CD4-positive, alpha-beta T cell treated with Interleukin-17A for 4 hours (primary cell): ENCODE measurements at places on chromosomes 7 and 10.
A peak's percentile ranks its signal among the peaks of the same experiment; 100 is the strongest.

DNA sequence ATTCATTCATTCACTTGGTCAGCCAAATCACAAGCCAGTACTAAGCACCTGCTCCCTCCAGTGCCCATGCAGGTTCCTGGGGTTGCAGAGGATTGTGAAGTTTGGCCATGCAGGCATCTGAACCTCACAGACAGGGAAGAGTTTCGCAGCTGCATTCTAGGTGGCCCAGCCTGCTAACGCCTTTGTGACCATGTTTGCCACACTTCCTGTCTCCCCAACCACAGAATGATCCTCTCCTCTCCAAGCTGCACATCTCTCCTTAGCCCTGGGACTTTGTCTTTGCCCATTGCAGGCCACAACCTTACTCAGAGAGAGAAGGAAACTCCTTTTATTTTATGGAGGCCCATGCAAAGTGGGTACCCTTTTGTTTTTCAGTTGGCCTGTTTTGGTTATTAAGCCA is 31.8 kb downstream of the EPDR1 start:
- no peak for DNase-seq

- no peak for DNase-seq
Measured at GRCh38 chr7:73901823-73902597, 41.1 kb downstream of the TMEM270 start.

DNA sequence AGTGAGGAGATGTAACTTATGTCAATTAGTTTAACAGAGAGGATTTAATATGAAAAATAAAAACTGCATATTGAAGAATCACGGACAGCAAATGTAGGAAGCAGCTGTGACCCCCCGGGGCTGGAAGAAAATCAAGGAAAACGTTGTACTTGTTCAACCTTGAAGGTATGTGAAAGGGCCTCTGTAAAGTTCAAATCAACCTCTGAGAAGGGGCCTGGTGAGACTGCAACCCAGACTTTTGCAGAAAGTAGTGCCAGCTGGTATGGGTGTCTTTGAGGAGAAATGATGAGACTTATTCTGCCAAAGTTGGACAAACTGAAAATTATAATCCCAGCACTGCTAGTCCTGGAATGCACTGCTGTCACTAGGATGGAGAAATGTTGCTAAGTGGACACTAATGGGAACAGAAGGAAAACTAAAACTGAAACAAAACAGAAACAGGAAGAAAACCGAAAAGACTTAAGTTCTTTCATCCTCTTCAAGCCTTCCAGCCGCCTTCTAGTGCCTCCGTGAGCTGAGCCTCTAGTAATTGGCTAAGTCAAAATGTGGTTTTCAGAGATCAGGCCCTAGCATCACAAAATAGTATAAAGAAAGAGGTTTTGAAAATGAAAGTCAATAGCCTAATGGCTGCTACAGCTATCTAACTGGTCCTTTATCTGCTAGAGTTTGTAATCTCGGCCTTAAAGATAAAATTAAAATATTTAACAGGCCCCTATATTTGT is 253.7 kb upstream of the SORCS1 start:
- no peak for DNase-seq

- no peak for DNase-seq
Measured at GRCh38 chr10:4242561-4243035, 457.6 kb upstream of the KLF6 start.

DNA sequence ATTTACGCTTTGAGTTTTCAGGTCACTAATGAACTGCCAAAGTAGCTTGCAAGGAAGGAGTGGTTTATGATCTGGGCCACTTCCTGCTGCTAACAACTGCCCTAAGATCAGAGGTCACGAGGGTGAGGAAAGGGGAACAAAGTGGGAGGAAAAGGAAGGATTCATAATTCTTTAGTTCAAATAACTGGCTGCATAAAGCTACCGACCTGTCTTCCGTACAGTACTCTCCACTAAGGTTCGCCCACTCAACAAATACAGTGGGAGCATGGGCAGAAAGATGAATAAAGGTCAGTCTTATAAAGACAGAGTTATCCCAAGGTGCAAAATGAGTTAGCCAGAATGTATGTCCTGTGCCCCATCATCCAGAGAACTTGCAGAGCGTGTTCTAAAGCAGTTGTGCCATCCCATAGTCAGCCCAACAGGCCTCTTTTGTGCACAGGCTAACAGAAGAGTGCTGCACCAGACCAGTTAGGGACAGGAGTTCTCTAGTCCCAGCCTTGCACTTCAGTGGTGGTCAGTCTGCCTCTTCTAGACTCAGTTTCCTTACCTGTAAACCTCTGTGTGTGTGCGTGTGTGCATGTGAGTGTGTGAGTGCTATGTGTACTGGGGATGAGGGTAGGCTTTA is 65.9 kb downstream of the CREB3L2 start:
- DNase-seq: peak; percentile 17

DNA sequence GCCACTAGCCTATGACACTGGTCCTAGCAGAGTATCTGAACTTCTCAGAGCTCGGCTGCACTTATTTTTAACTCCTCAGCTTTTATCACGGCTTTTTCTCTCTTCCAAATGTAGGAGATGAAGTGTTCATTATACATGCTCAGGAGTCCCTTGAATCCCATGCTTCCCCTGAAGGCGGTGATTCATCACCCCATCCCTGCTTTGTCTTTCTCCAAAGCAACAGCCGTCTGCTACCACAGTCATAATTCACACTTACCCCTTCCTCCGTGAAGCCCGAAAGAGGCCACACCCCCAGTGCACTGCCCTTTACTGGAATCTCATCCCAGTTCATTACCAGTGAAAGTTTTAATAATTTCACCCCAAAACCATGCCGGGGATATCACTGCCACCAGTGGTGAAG is 301.5 kb upstream of the SHH start:
- DNase-seq: no peak

DNA sequence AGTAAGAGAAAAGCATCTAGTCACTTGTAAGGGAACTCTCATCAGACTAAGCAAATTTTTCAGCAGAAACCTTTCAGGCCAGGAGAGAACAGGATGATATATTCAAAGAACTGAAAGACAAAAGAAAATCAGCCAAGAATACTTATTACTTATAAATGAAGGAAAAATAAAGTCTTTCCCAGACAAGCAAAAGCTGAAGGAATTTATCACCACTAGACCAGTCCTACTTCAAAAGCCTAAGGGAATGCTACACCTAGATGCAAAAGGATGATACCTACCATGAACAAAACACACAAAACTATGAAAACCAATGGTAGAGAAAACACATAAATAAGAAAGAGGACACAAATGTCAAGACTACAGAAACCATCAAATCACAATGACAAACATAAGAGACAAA is 126.6 kb upstream of the ABCB5 start:
- DNase-seq: no peak

GRCh38 chr7:14988941-14989340 is 86.4 kb upstream of the DGKB start:
- DNase-seq: no peak

DNA sequence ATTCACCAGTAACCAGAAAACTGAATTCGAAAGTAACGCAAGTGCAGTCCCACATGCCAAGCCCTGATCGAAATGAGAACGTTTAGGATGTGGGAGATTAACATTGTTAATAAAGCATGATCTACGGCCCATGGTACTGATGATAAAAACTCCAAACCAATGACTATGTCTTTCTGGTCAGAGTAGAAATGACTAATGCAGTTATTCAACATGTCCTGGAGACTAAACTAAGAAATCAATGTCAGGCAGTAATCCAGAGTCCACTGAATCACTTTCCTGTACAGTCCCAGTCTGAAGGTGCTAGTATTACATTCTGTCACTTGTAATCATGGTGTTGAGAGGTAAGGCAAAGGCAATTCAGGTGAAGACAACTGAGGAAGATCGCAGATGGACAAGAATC is 14.4 kb downstream of the NPSR1 start:
- DNase-seq: no peak

GRCh38 chr10:86716466-86716865 is 40.0 kb upstream of the BMPR1A start:
- no peak for DNase-seq

- DNase-seq: no peak
Measured at GRCh38 chr7:122413339-122413738, 108.8 kb upstream of the FEZF1 start.

- no peak for DNase-seq
Measured at GRCh38 chr10:72462261-72462660, 107.5 kb upstream of the DNAJB12 start.

DNA sequence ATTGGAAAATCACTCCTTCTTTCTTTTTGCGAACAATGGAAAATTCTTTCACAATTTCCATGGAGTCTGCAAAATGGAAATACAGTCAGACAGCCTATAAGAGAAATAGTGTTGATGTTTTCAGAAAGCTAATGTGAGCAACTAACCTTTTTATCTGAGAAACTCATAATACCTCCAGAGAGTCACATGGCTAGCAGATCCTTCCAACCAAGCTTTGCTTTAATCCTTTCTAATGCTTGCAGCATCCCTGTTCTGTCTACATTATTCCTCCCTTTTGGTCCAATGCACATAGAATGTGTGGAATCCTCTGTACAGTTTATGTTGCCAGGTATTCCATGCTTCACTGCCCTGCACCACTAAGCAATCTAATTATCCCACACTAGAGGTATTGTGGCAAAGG is 717.5 kb upstream of the LRRN3 start:
- no peak for DNase-seq
